ENCODE measurements at places on chromosomes 4 and X.

DNA sequence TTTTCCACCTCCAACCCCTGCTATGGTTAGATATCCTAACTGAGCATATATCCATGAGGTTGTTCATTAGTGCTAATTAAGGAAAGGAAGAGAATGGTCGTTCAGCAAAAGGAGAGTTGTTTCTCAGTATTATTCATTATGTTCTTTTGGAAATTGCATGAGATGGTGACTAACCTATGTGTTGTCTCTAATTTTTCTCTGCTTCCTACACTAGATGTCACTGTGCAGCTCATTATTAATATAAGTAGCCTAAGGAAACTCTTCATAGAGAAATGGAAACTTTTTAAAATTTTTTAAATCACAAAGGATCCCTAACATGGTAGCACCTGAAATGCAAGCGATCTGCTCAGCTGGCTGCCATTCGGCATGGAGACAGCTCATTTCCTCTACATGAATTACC is 67.7 kb upstream of the FAM9A start:
- no peak for DNase-seq

DNA sequence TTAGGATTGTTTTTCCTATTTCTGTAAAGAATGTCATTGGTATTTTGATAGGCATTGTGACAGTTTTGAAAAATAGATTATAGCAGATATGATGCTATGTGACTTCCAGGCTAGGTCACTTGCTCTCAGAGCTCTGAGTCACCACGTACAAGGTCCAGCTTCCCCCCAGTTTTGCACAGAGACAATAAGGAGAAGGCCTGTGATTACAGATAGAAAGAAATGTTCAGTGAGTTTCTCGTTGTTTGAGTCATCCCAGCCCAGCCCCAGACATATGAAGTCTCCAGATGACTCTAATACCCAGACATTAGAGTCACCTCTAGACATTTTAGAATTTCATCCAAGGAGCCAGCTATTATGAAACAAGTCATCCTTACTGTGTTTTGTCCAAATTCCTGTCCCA is 57.2 kb downstream of the MFAP3L start:
- DNase-seq = no peak

- DNase-seq = no peak
Measured at GRCh38 chr4:110988722-110989121, 365.8 kb upstream of the PITX2 start.

DNA sequence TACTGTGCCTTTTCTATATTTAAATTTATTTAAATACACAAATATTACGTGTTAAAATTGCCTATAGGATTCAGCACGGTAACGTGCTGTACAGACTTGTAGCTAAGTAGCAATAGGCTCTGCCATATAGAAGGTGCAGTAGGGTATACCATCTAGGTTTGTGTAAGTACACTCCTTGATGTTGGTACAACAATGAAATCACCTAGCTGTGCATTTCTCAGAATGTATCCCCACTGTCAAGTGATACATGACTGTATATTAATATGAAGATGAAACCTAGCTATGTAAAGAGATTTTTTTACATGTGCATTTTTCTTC is 431.2 kb downstream of the KCTD8 start:
- DNase-seq = no peak

- no peak for DNase-seq
Measured at GRCh38 chr4:10006231-10006600, 15.1 kb downstream of the SLC2A9 start.

- DNase-seq = no peak
Measured at GRCh38 chrX:132463411-132463810, 25.4 kb downstream of the MBNL3 start.

DNA sequence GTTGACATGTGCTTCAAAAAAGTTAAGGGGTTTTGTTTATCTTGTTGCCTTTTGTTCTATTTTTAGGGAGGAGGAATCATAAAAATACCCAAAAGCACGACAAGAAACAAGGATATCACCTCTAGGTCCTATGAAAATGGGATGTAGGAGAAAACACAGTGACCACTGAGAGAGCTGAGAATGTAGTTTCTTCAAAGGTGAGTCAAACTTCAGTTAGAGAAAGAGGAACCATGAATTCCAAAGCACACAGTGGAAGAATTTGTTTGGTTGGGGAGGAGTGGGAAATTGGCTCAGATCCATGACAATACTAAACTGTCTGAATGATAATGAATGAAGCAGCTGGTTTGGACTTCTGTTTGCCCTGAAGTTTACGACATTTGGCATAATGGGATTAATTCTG is 19.1 kb upstream of the FRYL start:
- no peak for DNase-seq

DNA sequence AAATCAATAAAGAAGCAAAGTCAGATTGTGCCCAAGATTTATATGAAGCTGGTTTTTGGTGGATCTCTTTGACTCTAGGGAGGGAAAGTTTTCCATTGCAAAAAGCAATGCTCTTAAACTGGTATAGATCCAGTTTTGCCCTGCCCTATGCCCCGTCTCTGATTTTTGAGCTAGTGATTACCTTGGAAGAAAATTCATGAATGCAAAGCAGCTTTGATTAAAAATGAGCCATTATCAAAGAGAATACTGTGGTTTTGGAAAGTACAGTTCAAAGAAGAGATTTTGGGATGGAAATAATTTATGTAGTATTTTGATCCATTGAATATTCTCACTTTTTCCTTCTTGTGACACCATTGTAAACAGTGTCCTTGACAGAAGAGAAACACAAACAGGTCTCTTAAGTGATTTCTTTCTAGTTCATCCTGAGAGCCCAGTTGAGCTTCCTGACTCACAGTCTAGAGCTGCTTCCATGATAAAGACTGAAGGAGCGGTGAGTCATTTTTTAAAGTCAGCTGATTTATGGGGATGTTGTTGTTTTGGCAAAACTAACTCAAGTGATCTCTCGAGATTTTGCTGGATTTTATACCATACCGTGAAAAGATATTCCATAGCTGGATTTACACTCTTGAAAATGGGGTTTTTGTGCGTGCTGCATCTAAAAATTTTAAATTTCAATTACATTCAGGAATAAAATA is 76.7 kb downstream of the AFF1 start:
- no peak for DNase-seq
